GM12878 (cell line): ENCODE measurements at places on chromosomes 7 and 10. TPM values are rescaled to one million over a fixed set of nuclear protein-coding genes. Genes with fewer than 3 reads are reported as not detected.

The PTN gene
- 0.10 TPM in 1 of 2 replicates, not detected in the other for polyA plus RNA-seq

The NPY gene
- polyA plus RNA-seq = not detected in 2 replicates

The SH3PXD2A gene
- 3.2 and 3.7 TPM in 2 replicates for polyA plus RNA-seq

The SH2B2 gene
- polyA plus RNA-seq = 0.83 and 1.4 TPM in 2 replicates

The SPDYE11 gene
- polyA plus RNA-seq = 1.2 and 1.8 TPM in 2 replicates

The PDGFA gene
- polyA plus RNA-seq = 2.5 and 3.2 TPM in 2 replicates

The TRIM24 gene
- 5.0 and 15.5 TPM in 2 replicates for polyA plus RNA-seq

The CCDC7 gene
- 4.0 and 4.5 TPM in 2 replicates for polyA plus RNA-seq

The ZNF425 gene
- polyA plus RNA-seq = 1.8 and 2.0 TPM in 2 replicates

The PLEKHS1 gene
- polyA plus RNA-seq = not detected in 2 replicates

- DNase-seq = no peak
These were observed 89.2 kb downstream of the CUL2 start for GRCh38 chr10:35000936-35001335.

DNA sequence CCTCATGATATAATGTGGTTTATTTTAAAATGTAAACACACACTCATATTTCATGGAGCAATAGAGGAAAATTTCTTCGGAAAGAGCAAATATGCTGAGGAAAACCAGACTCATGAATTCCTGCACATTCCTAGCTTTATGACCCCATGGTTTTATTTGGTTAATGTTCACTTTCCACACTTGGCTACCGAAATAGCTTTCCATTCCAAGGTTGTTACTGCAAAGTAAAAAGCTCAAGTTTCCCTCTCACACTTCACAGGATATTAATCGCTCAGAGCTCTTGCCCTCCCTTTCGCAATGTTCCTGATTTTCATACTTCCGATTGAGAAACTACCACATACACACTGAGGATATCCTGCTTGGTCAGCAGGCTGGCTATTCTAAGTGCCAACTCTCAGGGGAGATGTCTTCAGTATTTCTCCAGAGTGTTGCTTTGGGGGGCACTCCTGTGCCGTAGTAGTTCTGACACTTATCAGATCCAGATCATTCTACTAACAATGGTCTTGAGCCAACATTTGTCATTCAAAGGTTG lies 77.5 kb upstream of the STEAP1B start:
- DNase-seq = no peak

DNA sequence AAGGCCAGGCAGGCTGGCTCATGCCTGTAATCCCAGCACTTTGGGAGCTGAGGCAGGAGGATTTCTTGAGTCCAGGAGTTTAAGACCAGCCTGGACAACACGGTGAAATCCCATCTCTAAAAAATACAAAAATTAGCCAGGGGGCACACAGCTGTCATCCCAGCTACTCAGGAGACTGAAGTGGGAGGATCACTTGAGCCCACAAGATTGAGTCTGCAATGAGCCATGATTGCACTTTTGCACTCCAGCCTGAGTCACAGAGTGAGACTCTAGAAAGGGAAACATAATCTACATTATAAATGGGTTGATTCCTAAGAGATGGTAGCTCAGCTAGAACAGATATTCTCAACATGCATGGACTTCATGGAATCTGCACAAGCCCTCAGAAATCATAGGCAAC lies 6.3 kb upstream of the LIPF start:
- no peak for DNase-seq

GRCh38 chr10:132699411-132700155 lies 86.4 kb downstream of the NKX6-2 start:
- no peak for DNase-seq

- DNase-seq = no peak
These were observed 28.4 kb upstream of the C10orf71 start for GRCh38 chr10:49270565-49270964.

DNA sequence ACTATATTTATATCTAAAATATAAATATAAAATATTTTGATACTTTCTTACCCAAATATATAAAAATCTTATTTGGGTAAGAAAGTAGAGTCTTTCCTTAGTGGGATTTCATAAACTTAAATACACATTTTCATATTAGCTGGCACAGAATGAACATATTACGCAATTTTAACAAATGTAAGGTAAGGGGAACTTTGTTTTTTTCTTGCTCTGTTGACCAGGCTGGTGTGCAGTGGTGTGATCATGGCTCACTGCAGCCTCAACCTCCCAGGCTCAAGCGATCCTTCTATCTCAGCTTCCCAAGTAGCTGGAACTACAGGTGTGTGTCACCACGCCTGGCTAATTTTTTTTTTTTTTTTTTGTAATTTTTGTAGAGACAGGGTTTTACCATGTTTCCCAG lies 18.3 kb downstream of the CYP26A1 start:
- DNase-seq = no peak

GRCh38 chr10:71889388-71889987 lies 38.4 kb upstream of the PSAP start:
- DNase-seq = no peak

DNA sequence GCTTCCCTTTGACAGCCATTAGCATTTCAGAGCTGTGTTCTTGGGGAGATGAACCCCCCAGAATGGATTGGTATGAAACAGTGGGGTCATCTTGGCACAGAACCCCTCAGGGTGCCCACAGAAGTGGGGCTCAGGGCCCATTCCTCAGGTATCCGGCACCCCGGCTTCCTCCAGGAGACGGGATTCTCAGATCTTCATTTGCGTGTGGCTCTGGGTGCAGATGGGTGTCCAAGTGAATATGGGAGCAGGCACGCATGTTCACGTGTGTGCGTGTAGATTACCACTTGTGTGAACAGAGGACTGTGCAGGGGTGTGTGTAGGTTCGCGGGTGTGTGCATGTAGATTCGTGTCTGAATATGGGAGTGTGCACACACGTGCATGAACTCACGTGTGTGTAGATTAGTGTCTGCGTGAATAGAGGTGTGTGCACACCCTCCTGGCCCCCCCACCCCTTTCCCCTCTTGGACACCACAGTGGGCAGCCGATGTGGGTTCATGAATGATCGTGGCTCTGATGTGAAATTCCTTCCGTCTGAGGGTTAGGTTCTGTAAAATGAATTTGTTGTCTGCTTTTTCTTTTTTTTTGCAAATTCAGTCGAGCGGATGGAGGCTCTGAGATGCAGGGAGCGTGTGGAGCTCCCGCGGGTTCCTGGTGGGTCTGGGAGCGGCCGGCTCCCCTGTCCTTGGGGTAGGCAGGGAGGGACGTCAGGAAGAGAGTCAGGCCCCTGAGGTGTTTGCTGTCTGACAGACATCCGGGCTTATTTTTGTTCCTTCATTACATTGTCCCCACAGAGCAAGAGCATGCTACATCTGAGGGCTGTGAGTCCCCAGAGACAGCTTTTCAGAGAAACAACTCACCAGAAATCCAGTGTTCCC lies 7.4 kb downstream of the ELFN1 start:
- DNase-seq = no peak

DNA sequence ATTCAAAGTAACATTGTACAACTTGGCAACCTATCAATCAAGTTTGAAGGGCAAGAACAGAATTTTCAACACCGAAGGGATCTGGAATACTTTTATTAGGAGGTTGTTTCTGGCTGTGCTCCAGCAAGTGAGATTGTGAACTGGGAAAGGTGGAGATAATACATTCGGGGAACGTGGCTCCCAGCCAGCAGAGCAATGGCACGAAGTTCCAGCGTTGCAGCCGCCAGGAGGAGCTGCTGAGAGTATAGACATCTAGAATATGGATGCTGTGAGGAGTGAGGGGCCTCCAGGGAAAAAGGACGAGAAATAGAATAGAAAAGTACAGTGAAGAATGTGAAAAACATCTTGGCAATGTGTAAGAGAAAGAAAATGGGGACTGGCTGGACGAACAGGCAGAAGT lies 69.5 kb downstream of the TCERG1L start:
- no peak for DNase-seq
